ENCODE measurements at places on chromosomes 16 and 17. TPM values are rescaled to one million over a fixed set of nuclear protein-coding genes. Genes with fewer than 3 reads are reported as not detected.

SLC47A1 gene
- 15.4 TPM for total RNA-seq

GRCh38 chr17:32960815-32961214 lies 30.8 kb upstream of the SPACA3 start:
- no peak for DNase-seq

DNA sequence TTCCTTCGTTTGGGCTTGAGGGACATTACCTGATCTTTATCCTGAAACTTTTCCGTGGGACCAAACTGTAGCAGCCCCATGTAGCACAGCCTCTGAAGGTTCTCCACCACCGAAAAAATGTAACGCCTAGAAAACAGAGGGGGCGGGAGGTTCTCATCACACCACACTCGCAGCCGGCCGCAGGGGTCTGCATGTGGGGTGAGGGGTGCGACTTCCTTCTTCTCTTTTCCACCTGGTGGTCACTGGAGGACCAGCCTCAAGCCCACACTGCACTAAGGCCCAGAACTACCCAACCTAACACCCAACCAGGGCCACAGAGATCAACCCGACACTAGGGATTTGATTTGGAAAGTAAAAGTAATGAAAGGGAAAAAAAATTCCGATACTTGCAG lies 57.1 kb downstream of the GTF3C1 start:
- no peak for DNase-seq

GRCh38 chr17:46949291-46950174 lies 26.6 kb downstream of the GOSR2 start:
- no peak for DNase-seq

DNA sequence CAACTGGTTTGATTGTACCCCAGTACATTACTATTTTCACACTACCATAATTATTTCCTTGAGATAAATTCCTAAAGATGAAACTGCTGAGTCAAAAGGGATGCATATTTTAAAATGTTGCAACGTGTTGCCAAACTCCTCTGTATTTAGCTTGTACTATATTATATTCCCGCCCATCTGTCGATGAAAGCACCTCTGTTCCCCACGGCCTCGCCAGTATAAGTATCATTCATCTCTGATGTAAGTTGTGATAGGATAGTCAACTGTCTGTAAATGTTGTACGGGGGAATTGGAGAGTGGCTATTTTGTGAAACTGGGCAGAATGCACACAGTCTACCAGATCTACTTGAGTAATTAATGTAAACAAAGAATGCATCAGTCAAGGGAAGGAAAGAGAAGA lies 47.7 kb upstream of the TNRC6A start:
- DNase-seq, result no peak

CSH2 gene
- not detected for total RNA-seq

GRCh38 chr16:71542377-71542776 lies 16.2 kb downstream of the CHST4 start:
- DNase-seq, result peak; percentile 54

Data from mucosa of gallbladder (tissue), 1 donor.